AG04449 (cell line): ENCODE measurements at places on chromosomes 12 and 14.

DNA sequence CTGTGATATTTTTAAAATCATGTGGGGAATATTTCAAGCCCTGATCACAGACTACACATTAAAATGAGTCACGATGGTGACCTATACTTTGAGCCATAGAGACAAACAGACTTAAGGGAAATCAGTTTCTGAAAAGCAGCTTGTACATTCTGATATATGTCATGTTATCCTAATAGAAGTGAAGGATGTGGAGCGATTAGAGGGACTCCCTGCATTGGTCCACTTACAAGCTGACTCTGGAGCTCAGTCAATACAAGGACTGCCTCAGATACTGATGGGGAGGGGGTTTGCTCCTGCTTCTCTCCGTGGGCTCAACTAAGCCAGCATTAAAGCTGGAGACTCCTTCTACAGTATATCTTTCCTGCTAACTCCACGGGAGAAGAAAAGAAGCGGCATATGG lies 173.5 kb downstream of the ALG10B start:
- no peak for DNase-seq

- DNase-seq, result peak; percentile 34
These were observed 9.5 kb downstream of the HHIPL1 start for GRCh38 chr14:99654235-99654985.

DNA sequence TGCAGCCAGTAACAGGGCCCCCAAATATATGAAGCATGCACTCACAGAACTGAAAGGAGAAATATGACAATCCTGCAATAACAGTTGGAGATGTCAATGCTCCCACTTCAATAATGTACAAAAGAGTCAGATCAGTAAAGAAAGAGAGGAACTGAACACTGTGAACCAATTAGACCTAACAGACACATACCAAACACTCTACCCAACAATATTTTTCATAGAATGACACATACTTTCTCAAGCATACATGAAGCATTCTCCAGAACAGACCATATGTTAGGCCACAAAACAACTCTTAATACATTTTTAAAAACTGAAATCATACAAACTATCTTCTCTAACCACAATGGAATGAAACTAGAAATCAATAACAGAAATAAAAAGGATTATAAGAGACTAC lies 80.2 kb downstream of the ELK3 start:
- DNase-seq, result peak; percentile 41

GRCh38 chr14:75041613-75042012 lies 9.7 kb downstream of the MLH3 start:
- no peak for DNase-seq

- DNase-seq, result no peak
These were observed 3.5 kb upstream of the BAZ2A start for GRCh38 chr12:56633468-56634241.

GRCh38 chr12:32379213-32379612 lies 20.1 kb upstream of the FGD4 start:
- DNase-seq, result no peak

GRCh38 chr12:27627123-27627852 lies 69.0 kb upstream of the REP15 start:
- DNase-seq, result peak; percentile 46

DNA sequence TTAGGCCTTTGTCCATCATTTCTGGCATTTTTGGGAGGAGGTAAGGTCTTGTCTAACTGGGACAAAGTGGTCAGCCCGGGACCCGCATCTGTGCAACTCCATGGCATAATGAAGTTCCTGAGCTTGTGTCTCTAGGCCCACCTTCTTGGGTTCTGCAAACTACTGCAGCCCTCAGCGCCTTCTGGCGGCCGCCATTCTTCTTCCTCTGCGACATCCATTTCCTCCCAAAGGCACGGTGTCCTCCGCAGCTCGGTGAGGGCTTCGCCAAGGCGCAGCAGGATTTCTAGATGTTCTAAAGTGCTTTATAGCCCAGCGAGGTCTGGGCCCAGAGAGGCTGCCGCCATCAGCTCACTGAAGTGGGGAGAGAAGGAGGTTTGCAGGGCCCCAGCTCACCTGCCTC lies 134.4 kb upstream of the OR4E1 start:
- no peak for DNase-seq

DNA sequence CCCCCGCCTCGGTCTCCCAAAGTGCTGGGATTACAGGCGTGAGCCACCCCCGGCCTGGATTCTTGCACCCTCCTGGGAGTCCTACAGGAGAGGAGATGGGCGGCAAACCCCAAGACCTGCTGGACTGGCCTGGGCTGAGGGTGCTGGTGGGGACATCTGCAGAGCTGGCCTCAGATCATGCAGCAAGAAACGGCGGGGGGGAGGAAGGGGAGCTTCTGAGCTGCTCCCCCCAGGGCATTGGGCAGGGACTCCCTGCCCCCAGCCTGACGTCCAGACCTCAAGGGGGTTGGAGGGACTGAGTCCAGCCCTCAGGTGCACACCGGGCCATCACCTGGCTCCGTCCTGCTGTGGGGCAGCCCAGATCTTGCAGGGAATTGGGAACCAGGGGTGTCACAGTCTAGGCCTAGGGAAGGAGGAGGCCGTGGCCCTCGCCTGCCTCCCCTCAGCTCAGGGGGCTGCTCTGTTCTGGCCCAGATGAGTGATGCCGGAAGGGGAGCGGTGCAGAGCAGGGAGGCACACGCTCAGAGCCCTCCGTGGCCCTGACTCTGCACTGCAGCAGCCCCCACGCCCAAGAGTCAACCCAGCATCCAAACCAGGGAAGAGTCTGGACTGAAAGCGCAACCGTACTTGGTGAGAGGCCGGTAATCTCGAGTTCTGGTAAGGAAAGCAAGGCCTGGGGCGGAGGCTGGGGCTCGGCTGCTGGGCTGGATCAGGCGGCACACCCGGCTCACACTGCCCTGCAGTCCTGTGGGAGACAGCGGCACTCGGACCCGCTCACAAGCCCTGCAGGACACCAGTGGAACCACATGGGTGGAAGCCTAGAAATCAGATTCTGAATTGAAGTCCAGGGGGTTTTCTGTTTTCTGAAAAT lies 8.9 kb upstream of the AMN start:
- DNase-seq, result no peak

GRCh38 chr12:112425582-112426382 lies 7.0 kb downstream of the PTPN11 start:
- no peak for DNase-seq

GRCh38 chr12:132625731-132626430 lies 7.3 kb downstream of the P2RX2 start:
- DNase-seq, result no peak

- peak; percentile 47 for DNase-seq
These were observed 55.1 kb downstream of the MED13L start for GRCh38 chr12:116222358-116222757.

DNA sequence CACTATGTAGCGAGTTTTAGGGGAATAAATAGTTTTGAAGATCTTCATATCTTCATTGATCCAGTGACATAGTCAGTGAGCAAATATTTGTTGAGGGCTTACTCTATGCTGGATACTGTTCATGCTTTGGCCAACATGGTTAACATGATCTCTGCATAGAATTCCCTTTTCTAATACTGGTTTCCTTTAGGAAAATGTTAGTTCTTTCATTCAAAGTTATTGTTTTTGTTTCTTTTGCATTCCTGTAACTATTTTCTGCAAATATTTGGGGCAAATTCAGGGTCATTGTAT lies 226.5 kb downstream of the C12orf50 start:
- DNase-seq, result no peak

DNA sequence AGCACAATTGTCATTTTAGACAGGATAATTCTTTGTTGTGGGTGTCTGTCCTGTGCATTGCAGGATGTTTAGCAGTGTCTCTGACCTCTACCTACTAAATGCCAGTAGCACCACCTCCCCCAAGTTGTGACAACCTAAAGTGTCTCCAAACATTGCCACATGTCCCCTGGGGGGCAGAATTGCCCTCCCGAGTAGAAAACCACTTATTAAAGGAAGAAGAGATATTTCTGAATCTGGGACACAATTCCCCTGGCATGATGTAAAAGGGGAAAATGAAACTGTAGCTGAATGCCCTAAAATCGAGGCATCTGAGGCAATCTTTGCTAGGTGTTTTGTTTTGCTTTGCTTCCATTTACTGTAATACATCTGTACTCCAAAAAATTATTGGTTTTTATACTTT lies 116.8 kb upstream of the NAP1L1 start:
- no peak for DNase-seq

- no peak for DNase-seq
These were observed 18.0 kb upstream of the IFNG start for GRCh38 chr12:68177562-68177961.

- DNase-seq, result no peak
These were observed 262.4 kb upstream of the RMST start for GRCh38 chr12:97200181-97200580.

DNA sequence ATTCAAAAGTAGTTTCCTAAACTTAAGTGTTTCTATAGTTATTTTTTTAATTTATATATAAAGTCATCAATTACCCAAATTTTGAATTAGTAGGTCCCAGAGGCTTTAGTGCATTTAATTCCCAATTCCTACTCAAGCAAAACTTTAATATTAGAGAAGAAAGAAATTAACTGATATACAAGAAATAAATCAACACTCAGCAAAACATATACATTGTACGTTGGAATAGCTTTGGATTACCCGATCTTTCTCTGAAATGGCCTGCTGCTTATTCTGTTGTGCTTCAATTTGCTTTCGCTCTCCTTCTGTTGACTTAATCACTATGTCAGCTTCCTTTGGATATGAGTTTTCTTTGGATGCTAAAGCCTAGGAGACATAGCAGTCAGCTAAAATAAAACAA lies 18.2 kb downstream of the RPAP3 start:
- DNase-seq, result no peak

DNA sequence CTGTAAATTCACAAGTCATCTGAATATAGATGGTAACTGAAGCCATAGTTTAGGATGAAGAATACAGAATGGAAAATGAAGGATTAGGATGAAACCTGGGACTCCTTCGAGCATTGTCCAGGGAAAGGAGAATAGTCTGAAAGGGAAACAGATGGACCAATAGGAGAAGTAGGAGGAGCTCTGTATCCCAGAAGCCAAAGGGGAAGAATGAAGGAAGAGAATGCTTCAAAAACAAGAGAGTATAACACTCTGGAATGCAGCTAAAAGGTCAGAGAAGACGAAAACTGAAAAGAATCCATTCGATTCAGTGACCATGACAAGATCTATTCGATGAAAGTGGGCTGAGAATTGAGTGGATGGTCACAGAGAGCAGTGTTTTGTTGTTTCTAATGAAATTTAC lies 1.0 kb downstream of the GMFB start:
- no peak for DNase-seq

DNA sequence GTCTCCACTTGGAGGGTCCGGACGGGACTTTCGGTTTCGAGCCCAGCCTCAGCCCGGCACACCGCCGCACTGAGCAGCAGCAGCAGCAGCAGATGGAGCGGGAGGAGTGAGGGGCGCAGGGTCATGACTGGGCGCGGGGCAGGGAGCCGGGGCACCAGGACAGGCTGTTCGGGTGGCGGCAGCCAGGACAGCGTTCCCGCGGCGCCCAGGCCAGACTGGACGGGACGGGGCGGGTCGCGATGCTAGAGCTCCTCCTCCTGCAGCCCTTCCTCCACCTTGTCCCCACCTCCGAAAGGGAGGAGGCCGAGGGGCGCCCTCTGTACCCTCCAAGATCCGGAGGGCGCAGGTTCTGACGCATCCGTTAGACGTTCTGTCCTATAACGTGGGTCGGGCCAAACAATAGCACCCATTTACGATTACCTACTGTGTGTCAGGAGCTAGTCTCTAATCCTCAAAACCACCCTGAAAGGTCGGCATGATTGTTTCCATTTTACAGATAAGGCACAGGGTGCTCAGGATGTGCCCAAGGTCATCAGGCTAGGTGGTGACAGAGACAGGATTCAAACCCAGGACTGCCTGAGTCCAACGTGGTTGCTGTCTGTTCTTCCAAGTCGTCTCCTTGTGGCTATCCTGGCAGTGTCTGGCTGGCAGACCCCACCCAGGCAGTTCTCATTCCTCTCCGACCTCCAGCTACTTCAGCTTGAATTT lies at the start of gene FKBP11:
Gene FKBP11 (minus strand): TSS at position 189 of the 708 bp plus-strand sequence. CDS start 64 bp downstream, at position 125.
- no peak for DNase-seq

DNA sequence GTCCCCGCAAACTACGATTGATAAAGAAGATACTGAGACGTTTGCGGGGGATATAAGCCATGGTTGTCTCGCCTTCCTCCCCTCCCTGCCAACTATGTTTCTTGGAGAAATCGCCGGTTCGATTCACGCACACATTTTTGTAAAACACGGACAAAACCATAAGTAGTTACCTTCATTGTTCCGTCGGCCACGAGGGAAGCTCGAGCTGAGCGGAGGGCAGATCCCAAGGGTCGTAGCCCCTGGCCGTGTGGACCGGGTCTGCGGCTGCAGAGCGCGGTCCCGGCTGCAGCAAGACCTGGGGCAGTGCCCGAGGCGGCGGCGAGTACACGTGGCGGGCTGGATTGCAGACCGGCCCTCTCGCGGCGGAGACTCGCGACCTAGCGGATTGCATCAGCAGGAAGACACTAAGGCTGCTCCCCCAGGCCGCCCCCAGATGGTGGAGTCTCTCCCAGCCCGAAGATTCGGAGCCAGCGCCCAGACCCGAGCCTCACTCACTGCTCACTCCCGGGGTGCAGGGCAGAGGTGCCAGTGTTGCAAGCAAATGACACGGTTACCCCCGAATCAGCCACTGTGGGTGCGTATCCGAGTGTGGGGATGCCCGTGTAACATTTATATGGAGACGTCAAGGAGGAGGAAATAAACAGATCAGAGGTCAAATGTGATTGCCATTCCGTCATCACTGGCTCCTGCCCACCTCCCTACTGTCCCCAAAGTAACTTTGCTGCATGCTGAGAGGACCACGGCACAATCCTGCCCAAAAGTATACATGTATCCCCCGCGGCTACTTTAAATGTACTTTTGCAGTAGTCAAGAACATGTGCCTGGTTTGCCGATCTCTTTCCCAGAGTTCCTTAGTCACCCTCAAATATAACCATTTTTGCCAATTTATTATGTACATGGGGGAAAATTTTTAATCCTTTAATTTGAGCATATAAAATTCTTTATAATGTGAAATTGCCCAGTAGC lies at the start of gene BCAT1:
Gene BCAT1 (minus strand): TSS at position 345 of the 966 bp plus-strand sequence. CDS start 169 bp downstream, at position 176.
- peak; percentile 49 for DNase-seq

- no peak for DNase-seq
These were observed 75.8 kb downstream of the DAD1 start for GRCh38 chr14:22513066-22513812.

- DNase-seq, result no peak
These were observed 837.6 kb downstream of the VRK1 start for GRCh38 chr14:97634751-97635150.

DNA sequence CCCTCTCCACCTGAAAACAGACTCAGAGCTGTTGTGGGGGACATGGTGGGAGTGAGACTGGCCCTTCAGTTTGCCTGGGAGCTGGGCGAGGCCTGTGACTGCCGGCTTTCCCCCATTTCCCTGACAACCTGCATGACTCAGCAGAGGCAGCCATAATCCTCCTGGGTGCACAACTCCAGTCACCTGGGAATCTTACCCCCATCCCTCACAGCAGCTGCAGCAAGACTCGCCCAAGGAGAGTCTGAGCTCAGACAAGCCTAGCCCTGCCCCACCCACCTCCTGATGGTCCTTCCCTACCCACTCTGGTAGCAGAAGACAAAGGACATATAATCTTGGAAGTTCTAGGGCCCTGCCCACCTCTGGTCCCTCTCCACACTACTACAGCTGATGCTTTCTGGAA lies 207.3 kb upstream of the ARID2 start:
- no peak for DNase-seq
